ENCODE measurements at places on chromosomes 4 and X.

GRCh38 chr4:78247536-78248285 lies 190.6 kb downstream of the FRAS1 start:
- no peak for DNase-seq

DNA sequence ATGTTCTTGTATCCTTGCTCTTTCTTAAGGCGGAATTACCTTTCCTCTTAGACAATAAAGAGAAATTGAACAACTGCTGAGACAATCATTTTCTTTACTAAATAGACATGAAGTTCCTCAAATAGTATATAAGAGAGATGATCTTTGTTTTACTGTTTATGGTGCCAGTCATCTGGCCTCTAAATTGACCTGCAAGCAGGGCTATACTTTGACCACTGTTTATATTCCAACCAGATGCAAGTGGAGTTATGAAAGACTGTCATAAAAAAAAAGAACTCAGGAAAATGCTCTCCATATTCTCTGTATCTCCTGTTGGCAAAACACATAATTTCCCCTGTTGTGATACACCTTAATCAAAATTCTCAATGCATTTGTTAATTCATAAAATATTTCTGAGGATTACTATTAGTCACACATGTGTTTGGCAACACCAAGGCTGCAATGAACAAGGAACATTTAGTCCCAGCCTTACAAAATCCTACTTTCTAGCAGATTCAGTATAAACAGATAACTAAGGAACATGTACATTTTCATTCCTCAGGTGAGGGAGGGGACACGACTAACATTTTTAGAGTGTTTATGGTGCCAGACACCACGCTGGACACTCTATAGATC lies 562.3 kb downstream of the KCNIP4 start:
- no peak for DNase-seq

GRCh38 chr4:186078981-186079638 lies 10.2 kb downstream of the TLR3 start:
- no peak for DNase-seq

GRCh38 chr4:80336582-80336981 lies 1.1 kb downstream of the CFAP299 start:
- DNase-seq, result peak; percentile 14

DNA sequence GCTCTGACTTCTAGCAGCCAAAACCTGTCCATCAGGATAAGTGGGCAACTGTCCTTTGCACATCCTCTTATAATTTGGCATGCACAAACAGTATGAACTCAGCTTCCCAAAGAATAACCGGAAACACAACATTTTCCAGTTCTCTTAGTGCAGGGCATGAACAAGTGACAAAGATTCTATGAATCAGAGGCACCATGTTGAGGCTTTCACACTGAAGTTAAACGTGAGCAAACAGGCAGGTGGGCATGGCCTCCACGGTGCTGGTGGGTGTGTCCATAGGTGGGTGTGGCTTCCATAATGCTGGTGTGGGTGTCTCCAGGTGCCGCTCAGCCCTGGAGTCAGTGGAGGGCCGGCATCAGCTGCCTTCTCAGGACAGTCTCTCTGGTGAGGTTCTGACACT lies 196.5 kb downstream of the SMIM20 start:
- DNase-seq, result no peak

Data from AG08395 (cell line).